ENCODE measurements at places on chromosomes 7 and 10. TPM values are rescaled to one million over a fixed set of nuclear protein-coding genes. Genes with fewer than 3 reads are reported as not detected.

The PTPRN2 gene
- total RNA-seq, result 0.79 TPM

GRCh38 chr10:69092959-69093850, 5.3 kb downstream of the SRGN start:
- DNase-seq, result peak; percentile 82

DNA sequence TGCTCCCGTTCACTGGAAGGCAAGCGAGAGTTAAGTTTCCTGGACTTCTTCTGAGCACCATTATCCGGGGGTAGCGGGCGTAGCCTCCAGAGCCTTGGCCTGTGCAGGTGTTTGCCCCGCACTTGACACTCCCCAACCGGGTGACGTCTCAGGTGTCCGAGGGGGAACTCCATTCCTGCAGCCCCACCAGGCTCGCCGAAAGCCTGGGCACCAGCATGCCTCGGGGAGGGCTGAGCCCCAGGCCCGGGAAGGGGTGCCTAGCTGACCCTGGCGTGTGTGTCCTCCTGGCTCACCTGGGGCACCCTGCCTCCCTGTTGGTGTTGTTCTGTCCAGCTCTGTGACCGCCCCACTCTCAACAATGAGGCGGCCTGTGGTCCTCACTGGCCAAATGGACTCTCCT, 109.4 kb upstream of the GPR26 start:
- no peak for DNase-seq

DNA sequence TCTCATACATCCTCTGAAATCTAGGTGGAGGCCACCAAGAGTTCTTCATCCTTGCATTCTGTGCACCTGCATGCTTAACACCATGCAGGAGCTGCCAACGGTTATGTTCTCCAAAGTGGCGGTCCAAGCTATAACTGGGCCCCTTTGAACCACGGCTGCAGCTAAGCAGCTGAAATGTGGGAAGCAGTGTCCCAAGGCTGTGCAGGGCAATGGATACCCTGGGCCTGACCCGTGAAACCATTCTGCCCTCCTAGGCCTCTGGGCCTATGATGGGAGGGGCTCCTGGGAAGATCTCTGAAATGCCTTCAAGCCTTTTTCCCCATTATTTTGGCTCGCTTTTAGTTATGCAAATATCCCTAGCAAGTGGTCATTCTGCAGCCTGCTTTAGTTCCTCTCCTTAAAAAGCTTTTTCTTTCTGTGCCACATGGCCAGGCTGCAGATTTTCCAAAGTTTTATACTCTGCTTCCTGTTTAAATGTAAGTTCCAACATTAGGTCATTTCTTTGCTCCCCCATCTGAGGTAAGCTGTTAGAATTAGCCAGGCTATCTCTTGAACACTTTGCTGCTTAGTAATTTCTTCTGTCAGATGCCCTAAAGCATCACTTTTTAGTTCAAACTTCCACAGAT, 7.7 kb upstream of the GTPBP4 start:
- no peak for DNase-seq

The SORBS1 gene
- total RNA-seq, result 1.2 TPM

Data from activated T-cell treated with anti-CD3 and anti-CD28 coated beads, Interleukin-2, amount 50 U/mL, for 72 hours (primary cell).